ENCODE measurements at places on chromosomes 16 and 17.

DNA sequence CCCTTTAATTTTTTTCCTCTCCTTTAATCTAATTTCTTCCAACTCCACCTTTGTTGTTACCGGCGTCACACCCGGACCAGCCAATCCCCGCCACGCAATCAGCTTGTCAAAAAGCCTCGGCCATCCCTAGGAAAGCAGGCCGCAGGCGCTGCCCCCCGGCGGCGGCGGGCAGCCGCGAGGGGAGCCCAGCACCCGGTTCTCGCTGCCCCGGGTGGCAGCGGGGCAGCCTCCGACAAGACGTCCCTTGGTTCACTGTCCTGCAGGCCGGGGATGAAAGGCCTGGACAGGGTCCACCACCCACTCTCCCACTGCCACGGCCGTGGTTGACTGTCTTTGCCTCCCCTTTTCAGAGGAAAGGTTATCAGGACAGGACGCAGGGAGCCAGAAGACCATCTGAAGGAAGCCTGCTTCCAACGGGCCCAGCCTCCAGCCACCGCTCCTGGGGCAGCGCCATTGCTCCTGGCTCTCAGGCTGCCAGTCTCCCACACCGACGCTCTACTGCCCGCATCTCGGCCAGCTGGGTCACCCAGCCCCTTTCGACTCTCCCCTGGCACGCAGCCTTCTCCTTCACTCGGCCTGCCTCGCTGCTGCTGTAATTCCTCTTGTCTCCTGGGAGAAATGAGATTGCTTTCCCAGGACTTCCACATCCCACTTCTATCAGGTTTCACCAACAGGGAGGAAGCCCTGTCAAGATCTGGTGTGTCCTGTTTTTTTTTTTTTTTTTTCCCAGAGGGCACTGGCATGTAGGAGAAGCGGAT, 2.8 kb upstream of the UBTF start:
- DNase-seq = no peak

GRCh38 chr16:53689636-53690035, 14.0 kb downstream of the RPGRIP1L start:
- DNase-seq = no peak

GRCh38 chr16:89919535-89920406, 1.1 kb downstream of the MC1R start:
- DNase-seq = no peak

GRCh38 chr16:30009990-30010843, 610 bp downstream of the DOC2A start:
- no peak for DNase-seq

DNA sequence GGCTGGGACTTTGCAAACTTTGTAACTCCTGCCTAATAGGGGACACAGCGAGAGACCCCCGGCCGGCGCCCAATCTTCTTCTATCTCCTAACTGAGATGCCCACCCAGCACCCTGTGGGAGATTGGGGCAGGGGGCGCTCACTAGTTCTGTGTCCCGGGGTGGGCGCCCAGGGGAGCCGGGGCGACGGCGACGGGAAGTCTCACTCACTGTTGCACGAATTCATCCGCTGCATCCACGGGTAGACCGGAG, 3.9 kb upstream of the HOXB5 start:
- DNase-seq = no peak

DNA sequence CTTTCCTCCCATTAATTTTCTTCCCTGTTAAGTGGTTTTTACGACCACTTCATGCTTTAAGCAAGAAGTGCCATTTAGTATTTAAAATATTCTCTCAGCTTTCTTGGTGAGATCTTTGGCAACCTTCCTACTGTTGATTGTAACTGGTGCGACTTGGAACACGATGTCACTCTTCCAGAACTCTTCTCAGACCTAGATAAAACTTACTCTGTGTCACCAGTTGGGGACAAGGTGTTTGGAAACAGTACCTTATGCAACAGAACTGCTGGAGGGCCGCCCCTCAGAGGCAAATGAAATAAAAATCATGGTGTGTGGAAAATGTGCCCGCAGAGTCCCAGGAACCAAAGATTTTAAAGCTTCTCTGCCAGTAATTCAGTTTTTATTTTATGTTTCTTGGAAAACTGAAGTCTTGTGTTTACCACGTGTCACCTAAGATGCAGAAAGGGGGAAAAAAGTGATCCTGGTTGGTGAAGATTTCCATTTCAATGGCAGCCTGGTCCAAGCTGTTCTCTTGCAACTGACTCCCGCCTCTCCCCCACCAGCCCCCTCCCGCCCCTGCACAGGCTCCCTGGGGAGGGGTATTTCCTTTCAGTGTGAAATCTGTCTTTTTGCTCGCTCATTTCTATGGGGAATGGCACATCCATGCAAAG, 7.2 kb upstream of the HSD11B2 start:
- DNase-seq = no peak

DNA sequence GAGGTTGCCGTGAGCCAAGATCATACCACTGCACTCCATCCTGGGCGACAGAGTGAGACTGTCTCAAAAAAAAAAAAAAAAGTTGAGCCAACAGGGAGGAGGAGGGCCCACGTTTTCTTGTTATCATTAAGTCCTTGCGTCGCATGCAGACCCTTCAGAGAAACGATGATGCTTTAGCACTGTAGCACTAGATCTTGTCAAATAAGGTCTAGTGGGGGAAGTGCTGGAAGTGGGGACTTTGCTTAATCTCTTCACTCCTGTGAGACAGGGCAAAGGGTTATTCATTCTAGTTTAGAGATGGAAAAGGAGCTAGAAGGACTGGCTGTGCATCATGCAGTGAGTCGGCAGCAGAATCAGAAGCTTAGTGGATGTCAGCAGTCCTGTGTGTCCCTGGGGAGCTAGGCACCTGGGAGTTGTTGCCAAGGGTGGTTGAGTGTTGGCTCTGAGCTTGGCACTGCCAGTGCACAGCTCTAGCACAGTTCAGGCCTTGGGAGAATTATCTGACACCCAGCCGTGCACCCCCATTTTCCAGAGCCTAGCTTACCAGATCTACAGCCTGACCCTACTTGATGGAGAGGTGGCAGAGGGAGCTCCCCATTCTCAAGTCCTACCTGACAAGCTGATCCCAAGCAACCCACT, 33.4 kb upstream of the TBX2 start:
- DNase-seq = no peak

DNA sequence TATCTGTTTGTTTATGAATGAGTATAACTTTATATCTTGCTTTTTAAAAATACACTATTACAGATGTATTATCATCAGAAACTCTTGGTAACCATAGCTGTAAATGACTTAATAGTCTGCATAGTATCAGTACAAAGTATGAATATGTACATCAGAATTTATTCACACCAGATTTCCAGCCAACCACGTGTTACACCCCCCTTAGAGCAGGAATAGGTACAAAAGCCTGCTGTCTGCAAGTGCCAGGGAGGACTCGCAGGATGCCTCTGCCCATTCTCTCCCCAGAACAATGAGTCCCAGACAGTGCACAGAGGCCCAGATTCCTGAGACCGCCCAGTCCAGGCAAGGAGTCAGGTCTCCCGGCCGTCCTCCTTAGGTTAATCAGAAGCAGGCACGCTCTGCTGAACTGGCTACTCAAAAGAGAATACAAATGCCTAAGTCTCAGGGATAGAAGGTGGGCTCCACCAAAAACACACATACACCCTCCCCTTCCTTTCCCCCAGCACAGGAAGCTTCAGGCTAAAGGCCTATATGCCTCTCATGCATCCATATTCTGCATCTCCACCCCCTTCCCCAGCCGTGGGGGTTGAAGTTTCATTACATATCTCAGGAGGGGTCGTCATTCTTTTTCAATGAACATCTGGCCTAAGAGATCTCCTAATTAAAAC, 159.1 kb upstream of the CDH11 start:
- no peak for DNase-seq
